ENCODE measurements at places on chromosomes 7 and 10.

GRCh38 chr7:141915565-141915964 lies 634 bp upstream of the OR9A4 start:
- no peaks in the 10 kb centered on the region for H3K36me3 ChIP-seq
- DNase-seq: no peak
- no peaks in the 10 kb centered on the region for H3K4me1 ChIP-seq
- no peak overlapping the region for H3K27ac ChIP-seq
- no peak overlapping the region for H3K4me3 ChIP-seq

DNA sequence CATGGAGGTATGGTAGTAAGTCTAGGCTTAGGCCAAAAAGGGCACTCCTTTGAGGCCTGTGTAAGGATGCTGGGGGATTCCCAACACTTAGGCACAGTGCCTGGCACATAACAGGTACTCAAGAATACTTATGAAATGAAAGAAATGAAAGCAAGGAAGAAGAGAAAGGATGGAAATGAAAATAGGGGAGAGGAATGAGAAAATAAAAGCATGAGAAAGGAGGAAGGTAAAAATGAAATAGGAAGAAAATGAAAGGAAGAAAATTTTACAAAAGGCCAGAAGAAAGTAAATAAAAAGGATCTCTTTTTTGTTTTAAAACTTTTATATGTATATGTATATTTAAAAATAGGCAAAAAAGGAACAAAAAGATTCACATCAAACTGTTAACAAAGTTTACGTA lies 146.3 kb downstream of the SKAP2 start:
- H3K4me1 ChIP-seq: no peaks in the 10 kb centered on the region
- no peaks in the 10 kb centered on the region for H3K27me3 ChIP-seq
- H3K27ac ChIP-seq: no peak overlapping the region
- H3K4me3 ChIP-seq: no peak overlapping the region
- no peak for DNase-seq

DNA sequence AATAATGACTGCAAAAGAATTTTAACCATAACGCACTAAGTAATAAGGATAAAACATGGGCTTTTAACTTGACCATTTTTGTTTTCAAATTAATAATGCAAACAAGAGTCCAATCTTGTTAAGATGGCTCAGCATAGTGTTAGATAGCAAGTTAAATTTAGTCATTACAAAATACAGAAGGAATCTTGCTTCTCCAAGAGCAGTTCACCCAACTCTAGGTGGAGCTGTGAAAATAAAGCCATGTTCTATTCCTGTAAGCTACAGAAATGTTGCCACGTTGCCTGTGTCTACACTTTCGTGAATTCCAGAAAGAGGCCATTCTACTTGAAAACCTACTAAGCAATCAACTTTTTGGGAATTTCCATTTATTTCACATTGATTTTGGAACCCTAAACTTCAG lies 191.9 kb downstream of the SFMBT2 start:
- H3K27me3 ChIP-seq: no peaks in the 10 kb centered on the region
- H3K4me3 ChIP-seq: no peak overlapping the region
- no peak for DNase-seq
- peaks cover 3% of the 10 kb centered on the region for H3K4me1 ChIP-seq

DNA sequence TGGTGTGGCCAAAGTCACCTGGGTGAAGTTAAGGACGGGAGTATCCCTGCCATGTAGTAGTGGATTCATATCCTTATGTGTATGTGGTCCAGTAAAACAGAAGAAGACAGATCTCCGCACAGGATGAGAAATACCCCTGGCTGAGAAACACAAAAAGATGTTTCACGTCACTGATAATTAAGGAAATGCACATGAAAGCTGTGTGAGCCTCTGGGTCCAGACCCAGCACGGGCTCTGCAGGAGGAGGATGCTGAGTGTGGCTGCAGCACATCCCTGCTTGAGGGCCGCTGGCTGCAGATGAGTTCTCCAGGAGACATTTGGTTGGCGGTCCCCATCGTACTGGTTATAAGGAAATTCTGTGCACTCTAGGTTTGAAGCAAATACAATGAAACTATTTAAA lies 8.2 kb upstream of the SUN1 start:
- no peak for DNase-seq
- no peak overlapping the region for H3K4me3 ChIP-seq
- H3K4me1 ChIP-seq: peaks cover 27% of the 10 kb centered on the region
- no peaks in the 10 kb centered on the region for H3K27me3 ChIP-seq

DNA sequence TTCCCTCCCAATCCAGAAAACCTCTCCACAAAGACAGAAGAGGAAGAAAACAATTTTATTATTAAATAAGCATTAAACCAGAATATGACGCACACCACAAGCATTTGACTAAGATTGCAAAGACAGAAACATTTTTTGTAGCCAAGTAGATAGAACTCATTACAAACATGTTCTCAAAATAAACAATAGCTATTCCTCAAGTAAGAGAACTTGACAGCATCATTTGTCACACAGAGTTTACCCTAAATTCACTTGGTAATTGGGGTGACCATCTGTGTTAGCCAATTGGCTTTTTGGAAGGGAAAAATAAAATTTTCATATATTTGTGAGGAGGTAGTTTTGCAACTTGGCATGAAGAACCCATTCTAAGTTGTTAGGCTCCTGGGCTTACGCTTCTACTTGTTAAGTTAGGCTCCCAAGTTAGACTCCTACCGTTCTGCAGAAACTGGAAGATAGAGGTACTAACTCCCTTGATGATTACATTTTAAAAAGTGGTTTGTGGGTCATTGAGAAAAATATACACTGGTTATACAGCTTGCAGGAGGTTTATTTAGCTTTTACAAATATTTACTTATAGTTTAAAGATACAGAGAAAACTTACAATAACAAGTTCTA lies 618.6 kb upstream of the CNTNAP2 start:
- no peaks in the 10 kb centered on the region for H3K4me1 ChIP-seq
- H3K27ac ChIP-seq: no peak overlapping the region
- H3K27me3 ChIP-seq: no peaks in the 10 kb centered on the region
- H3K36me3 ChIP-seq: no peaks in the 10 kb centered on the region
- no peak overlapping the region for H3K4me3 ChIP-seq

- H3K4me3 ChIP-seq: no peak overlapping the region
- no peaks in the 10 kb centered on the region for H3K27me3 ChIP-seq
- no peak for DNase-seq
- no peaks in the 10 kb centered on the region for H3K36me3 ChIP-seq
- H3K27ac ChIP-seq: no peak overlapping the region
Measured at GRCh38 chr7:28630350-28630749, 218.0 kb downstream of the CREB5 start.

GRCh38 chr7:2640482-2640830 lies 8.7 kb downstream of the TTYH3 start:
- H3K27me3 ChIP-seq: no peaks in the 10 kb centered on the region
- DNase-seq: no peak
- peak overlapping the region; percentile 88 for H3K27ac ChIP-seq

DNA sequence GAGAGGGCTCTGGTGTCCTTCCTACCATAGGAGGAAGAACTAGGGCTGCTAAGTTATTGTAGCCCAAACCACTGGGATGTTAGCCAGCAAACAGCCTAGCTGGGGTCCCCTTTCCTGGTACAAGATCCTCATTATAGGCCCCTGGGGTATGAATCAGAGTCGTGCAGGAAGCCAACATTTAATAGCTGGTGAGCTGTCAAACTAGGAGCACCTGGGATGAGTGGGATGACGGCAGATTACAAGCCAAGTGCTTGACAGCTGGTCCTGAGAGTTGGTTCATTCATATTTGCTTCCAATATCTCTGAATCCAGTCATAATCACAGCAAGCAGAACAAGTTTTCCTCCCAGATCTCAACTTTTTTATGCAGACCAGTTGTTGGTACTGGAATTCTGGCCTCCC lies 25.1 kb upstream of the DNAJB12 start:
- H3K4me3 ChIP-seq: no peak overlapping the region
- no peaks in the 10 kb centered on the region for H3K36me3 ChIP-seq
- H3K27ac ChIP-seq: no peak overlapping the region
- H3K4me1 ChIP-seq: no peaks in the 10 kb centered on the region

DNA sequence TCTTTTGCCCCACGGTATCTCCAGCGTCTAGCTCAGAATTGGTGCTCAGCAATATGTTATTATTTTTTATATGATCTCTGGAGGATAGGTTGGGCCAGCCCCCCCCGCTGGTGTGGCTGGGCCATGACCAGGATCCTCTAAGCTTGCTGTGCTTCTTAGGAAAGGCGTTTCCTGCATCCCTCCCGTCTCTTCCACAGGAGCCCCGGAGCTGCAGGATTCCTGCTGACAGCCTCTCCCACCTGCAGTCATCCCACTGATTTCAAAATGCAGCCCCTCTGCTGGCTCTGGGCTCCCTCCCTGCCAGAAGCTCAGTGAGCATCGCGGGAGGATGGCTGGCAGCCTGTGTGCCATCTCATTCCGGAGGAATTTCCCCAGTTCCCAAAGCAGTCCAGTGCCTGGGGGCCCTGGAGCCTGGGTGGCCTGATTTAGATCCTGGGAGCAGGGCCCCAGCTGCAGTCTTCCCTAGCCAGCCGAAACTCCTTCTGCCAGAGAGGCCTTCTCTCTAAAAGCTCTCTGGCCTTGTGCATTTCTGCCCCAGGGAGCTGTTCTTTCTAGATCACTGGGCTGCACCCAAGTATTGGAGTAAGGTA lies 21.8 kb upstream of the GOLGA7B start:
- no peaks in the 10 kb centered on the region for H3K4me1 ChIP-seq
- no peak for DNase-seq
- H3K27ac ChIP-seq: no peak overlapping the region
- H3K27me3 ChIP-seq: no peaks in the 10 kb centered on the region
- H3K4me3 ChIP-seq: no peak overlapping the region

- no peaks in the 10 kb centered on the region for H3K36me3 ChIP-seq
- H3K4me3 ChIP-seq: no peak overlapping the region
- DNase-seq: no peak
- H3K27me3 ChIP-seq: no peaks in the 10 kb centered on the region
- H3K4me1 ChIP-seq: no peaks in the 10 kb centered on the region
- no peak overlapping the region for H3K27ac ChIP-seq
Measured at GRCh38 chr10:1141261-1141660, 85.1 kb downstream of the WDR37 start.

DNA sequence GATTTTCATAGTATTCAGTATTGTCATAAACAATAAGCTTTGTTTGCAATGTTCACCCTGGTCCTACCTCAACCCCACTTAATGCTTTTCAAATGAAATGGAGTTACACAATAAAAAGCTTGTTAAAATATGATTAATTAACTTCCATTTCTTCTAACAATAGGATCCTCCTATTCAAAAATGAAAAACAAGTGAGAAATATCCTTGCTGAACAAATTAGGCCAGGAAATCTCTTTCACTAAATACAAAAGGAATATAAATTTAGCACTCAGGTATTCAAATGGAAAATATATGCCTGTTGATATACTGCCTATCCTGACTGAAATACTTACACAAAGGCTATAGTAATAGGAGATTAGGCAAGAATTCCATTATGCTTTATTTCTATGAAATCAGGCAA lies 323.4 kb upstream of the GRM3 start:
- H3K27ac ChIP-seq: no peak overlapping the region
- no peaks in the 10 kb centered on the region for H3K36me3 ChIP-seq
- no peak for DNase-seq
- H3K4me3 ChIP-seq: no peak overlapping the region
- no peaks in the 10 kb centered on the region for H3K27me3 ChIP-seq

GRCh38 chr10:126042906-126043305 lies 146.5 kb downstream of the FANK1 start:
- no peaks in the 10 kb centered on the region for H3K27me3 ChIP-seq
- H3K27ac ChIP-seq: peak overlapping the region; percentile 77
- peaks cover 21% of the 10 kb centered on the region for H3K4me1 ChIP-seq
- no peaks in the 10 kb centered on the region for H3K36me3 ChIP-seq

DNA sequence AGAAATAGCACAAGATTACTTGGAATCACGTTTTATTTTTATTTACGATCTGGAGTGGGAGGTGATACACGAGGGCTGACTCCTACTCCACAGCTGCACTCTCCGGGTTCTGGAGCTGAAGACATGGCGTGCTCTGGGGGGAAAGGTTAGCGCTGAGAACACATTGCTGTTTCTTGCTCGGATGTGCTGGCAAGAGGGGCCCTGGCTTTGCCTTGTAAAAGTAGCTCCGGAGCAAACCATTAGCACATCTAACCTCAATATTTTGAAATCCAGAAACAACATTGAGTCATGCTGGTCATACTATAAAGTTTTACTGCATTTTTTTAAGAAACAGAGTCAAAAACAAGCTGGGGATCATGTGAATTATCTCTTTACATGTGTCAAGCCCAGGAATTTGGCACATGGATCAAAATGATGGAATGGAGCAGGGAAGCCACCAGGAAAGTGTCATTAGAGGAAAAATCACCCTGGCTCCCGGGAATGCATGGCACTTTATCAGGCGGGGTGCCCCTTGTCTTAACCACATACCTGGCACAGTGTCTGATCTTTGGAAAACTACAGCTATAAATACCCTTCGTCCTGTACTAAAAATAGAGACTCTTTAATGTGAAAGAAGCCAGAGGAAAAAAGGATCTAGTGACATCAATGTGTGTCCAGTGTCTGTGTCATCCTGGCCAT lies 31.6 kb upstream of the LYZL1 start:
- H3K27me3 ChIP-seq: no peaks in the 10 kb centered on the region
- DNase-seq: no peak
- no peaks in the 10 kb centered on the region for H3K36me3 ChIP-seq
- H3K4me3 ChIP-seq: no peak overlapping the region

- no peaks in the 10 kb centered on the region for H3K36me3 ChIP-seq
- H3K4me3 ChIP-seq: peak overlapping the region; percentile 65
- no peak for DNase-seq
- peak overlapping the region; percentile 30 for H3K27ac ChIP-seq
- peaks cover 22% of the 10 kb centered on the region for H3K4me1 ChIP-seq
Measured at GRCh38 chr7:103349805-103350204, 2.4 kb downstream of the PSMC2 start.

DNA sequence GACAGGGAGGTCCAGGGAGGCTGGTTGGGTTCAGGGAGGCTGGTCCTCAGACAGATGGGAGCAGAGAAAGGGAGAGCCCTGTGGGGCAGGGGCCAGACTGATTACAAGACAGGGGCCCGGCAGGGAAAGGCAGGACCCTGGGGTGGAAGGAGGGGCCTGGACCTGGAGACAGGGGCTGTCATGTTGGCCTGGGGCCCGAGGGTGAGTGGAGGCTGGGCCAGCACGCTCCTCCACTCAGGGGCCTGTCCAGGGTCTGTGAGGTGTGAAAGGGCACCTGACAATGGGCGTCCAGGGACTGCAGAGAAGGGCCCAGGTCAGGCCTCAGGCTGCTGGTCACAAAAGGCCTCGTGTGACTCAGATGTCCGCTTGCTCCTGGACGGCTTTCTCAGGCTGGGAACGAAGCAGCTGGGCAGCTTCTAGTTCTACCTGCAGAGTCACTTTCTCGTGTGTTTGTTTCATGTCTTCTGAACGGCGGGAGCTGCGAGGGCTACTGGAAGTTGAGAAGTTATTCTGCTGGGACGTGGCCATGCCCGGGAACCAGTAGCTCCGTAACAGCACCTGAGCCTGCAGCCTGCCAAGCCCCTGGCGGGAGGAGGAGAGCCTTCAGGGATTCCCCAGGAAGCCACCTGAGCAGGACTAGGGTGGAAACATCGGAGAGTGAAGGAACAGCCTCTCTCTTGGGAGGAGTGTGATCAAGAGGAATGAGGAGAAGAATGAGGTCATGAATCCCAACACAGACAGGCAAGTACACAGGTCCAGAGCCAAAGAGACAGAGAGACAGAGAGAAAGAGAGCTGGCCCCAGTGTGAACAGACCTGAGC lies 65.8 kb downstream of the KLF6 start:
- H3K27ac ChIP-seq: no peak overlapping the region
- H3K4me3 ChIP-seq: no peak overlapping the region
- peaks cover 44% of the 10 kb centered on the region for H3K4me1 ChIP-seq
- no peaks in the 10 kb centered on the region for H3K27me3 ChIP-seq
